RPMI8226 (cell line): ENCODE measurements at places on chromosomes 7 and 10.

GRCh38 chr10:132158122-132158741, 28.5 kb upstream of the DPYSL4 start:
- DNase-seq, result peak; percentile 16

- no peak for DNase-seq
Observed at GRCh38 chr7:137667633-137668387, 179.0 kb downstream of the DGKI start.

GRCh38 chr7:28812616-28813015, 145.5 kb downstream of the TRIL start:
- no peak for DNase-seq

DNA sequence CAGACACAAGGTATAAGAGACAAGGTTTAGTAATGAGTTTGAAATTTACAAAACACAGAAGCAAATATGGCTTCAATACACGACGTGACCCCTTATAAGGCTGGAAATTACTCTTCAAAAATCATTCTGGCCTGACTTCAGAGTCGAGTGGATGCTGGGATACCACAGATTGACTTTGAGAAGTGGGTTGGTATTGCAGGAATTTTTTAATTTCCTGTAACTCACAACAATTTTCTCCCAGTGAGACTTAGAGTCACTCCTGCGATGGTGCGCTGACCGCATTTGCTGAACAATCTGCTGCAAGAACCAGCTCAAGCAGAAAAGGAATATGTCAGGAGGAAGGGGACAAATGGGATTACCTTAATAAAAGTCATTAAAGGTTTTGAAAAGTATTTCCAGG, 132.1 kb downstream of the EMX2 start:
- DNase-seq, result no peak

GRCh38 chr10:99938563-99938962, 71.2 kb downstream of the DNMBP start:
- no peak for DNase-seq

DNA sequence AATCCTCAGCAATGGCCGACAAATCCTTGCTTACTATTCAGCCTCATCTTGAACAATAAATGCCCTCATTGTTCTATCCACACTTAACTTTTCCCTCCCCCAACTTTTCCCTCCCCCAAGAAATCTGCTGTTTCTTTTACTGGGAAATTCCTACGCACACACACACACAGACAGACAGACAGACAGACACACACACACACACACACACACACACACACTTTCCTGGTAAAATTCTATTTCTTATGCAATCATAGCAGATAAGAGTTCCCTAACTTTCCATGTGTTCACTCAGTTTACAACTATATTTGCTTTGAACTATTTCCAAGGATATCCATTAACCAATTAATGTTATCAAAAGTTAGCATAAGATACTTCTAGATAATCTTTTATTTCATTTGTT, 52.9 kb downstream of the RELN start:
- DNase-seq, result no peak

- no peak for DNase-seq
Observed at GRCh38 chr7:103685646-103686045, 239.6 kb upstream of the SLC26A5 start.
